DND-41 (cell line): ENCODE measurements at places on chromosomes 5 and 9.

GRCh38 chr5:77937015-77937908 lies 161.1 kb upstream of the TBCA start:
- peak overlapping the region; percentile 85; the same call in 1 of the 2 replicates for H3K27ac ChIP-seq
- no peaks in the 10 kb centered on the region for H3K36me3 ChIP-seq
- no peak overlapping the region for H3K4me3 ChIP-seq
- no peak for DNase-seq

- H3K27me3 ChIP-seq: peaks cover 1% of the 10 kb centered on the region
- no peak for DNase-seq
- H3K4me3 ChIP-seq: no peak overlapping the region
- H3K4me1 ChIP-seq: no peaks in the 10 kb centered on the region
- no peak overlapping the region for H3K27ac ChIP-seq
These were observed 46.7 kb upstream of the CPLX2 start for GRCh38 chr5:175824676-175825075.

DNA sequence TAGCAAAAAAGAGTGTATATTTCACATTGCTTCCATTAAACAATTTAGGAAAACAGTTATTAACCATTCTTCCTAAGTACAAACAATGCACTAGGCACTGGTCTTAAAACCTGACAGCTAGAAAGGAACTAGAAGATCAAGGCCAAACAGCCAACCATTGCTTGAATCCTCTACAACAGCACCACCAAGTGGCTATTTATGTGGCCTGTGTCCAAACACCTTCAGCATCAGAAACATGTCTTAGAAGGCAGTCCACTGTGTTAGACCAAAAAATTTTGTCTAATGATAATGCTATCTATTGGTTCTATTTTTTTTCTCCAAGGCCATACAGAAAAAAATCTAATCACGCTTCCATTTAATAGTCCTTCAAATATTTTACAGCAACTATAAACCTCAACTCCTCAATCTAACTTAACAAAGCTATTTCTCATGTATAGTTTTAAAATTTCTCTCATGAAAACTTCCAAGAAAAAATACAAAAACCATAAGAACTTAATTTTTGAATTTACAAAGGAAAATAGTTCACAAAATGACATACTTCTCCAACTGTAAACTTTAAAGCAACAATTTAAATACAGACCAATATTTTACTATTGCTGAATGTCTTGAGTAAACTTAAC lies 36.1 kb downstream of the CAAP1 start:
- no peak overlapping the region for H3K27ac ChIP-seq
- H3K27me3 ChIP-seq: no peaks in the 10 kb centered on the region
- peak; percentile 21 for DNase-seq
- H3K4me1 ChIP-seq: no peaks in the 10 kb centered on the region
- peaks cover 44% of the 10 kb centered on the region; the same call in 1 of the 2 replicates for H3K36me3 ChIP-seq

DNA sequence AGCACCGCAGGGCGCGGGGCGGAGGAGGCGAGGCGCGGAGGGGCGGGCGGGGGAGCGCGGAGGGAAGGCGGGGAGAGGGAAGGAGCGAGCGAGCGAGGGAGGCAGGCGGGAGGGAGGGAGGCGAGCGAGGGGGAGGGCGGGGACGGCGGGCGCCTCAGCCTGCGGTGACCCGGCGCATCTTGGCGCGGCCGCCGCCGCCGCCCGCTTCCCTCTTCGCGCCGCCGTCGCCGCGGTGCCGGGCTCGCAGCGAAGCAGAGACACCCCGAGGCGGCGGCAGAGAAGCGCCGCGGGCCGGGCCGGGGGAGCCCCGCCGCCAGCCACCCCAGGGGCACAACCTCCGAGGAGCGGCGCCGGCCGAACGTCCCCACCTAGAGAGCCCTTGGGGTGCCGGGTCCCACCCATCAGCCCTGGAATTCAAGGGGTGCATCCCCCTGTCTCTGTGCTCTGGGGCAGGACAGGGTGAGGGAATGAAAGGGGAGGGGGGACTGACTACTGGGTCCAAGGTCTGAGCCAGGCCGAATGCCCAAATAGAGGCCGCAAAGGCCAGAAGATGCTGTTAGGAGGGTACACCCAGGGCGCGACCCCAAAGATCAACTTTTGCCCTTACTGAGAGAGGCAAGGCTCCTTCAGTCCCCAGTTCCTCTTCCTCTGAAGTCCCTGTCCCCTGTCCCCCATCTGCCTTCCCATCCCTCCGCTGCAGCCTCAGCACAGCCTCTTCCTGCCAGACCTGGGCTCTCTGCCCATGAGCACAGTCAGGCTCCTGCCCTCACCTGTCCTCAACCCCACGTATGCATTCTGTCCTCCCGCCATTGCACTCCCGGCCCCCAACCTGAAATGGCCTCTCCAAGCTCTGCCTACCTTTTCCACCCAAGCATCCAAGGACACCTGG lies at the start of gene ADAMTS2:
Gene ADAMTS2 (minus strand): TSS at position 29 of the 889 bp plus-strand sequence. CDS start 133 bp downstream, outside the sequence.
- H3K27me3 ChIP-seq: peaks cover 31% of the 10 kb centered on the region
- 0 out of 2 replicates have a peak within 1 kb of the TSS, but pooled peaks have one; percentile 20 for H3K4me3 ChIP-seq
- no peaks in the 10 kb centered on the region for H3K36me3 ChIP-seq
- H3K4me1 ChIP-seq: peaks cover 4% of the 10 kb centered on the region; the same call in 1 of the 2 replicates
- no peak within 1 kb of the TSS for H3K27ac ChIP-seq
- peak; percentile 68 for DNase-seq

DNA sequence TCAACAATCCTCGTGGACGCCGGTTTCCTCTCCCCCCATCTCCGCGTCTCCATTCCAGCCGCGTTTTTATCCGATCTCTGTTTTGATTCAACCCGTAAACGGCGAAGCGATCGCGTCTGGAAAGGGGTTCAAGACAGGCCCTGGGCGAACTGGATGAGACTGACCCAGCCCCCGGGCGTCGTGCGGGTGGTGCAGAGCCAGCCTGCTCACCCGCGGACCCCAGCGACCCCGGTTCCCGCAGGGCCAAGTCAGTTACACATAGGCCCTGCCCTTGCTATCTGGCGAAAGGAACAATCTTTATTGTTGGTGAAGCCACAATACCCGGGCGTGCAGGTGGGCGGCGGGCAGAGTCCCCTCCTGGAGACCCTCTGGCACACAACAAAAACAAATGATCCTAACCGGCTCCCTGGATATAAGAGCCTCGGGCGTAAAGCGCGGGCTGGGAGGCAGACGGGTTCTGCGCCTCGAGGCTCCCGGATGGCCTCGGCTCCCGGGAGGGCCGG lies 1.8 kb downstream of the TLX3 start:
- peaks cover 46% of the 10 kb centered on the region for H3K4me1 ChIP-seq
- peak overlapping the region; percentile 94 for H3K27ac ChIP-seq
- DNase-seq: no peak
- no peaks in the 10 kb centered on the region for H3K27me3 ChIP-seq
- H3K4me3 ChIP-seq: peak overlapping the region; percentile 77

- H3K4me1 ChIP-seq: peaks cover 31% of the 10 kb centered on the region
- H3K27me3 ChIP-seq: no peaks in the 10 kb centered on the region
- H3K27ac ChIP-seq: peak overlapping the region; percentile 63; the same call in 1 of the 2 replicates
- no peak overlapping the region for H3K4me3 ChIP-seq
These were observed 112.7 kb upstream of the ITGA1 start for GRCh38 chr5:52674815-52675545.

DNA sequence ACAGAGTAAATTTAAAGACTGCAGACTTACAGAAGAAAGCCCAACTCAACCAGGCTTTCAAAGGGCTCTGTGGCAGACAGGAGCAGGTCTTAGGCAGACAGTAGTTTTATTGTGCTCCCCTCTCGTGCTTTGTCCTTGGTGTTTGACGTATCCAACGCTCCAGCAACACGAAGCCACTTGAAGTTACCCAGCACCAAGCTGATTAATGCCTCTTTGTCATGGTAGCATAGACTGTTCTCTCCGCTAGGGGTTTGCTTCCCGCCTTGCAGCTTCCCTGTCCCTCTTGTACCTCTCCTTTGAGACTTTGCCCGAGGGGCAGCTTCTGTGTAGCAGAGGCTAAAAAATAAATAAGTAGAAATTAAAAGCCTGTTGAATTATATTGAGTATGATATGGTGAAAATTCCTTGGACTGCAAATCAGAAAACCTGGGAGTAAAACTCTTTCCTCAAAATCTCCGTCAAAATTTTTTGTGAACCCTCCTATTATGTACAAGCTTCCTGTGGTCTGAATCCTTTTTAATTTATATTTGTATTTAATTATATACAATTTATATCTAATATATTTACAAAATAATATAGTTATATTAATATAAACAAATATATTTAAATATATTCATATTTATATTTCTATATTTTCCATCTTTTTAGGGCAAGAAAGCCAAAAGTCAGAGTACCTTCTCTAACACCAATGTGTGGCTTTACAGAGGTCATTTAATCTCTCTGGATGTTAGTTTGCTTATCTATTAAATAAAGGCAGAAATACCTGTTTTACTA lies 405.4 kb downstream of the DMAC1 start:
- no peak overlapping the region for H3K27ac ChIP-seq
- no peaks in the 10 kb centered on the region for H3K27me3 ChIP-seq
- H3K36me3 ChIP-seq: no peaks in the 10 kb centered on the region

- H3K4me1 ChIP-seq: no peaks in the 10 kb centered on the region
- no peaks in the 10 kb centered on the region for H3K27me3 ChIP-seq
- H3K36me3 ChIP-seq: no peaks in the 10 kb centered on the region
- no peak overlapping the region for H3K27ac ChIP-seq
- DNase-seq: no peak
- H3K4me3 ChIP-seq: no peak overlapping the region
These were observed 578.6 kb downstream of the ACTL7B start for GRCh38 chr9:108277216-108277615.
